ENCODE measurements at places on chromosomes 7 and 10. TPM values are rescaled to one million over a fixed set of nuclear protein-coding genes. Genes with fewer than 3 reads are reported as not detected.

The SIRT1 gene
- 26.2 TPM for total RNA-seq

The UPK3BL2 gene
- total RNA-seq: 5.0 TPM

The DNAH11 gene
- 0.21 TPM for total RNA-seq

The GPC2 gene
- 0.96 TPM for total RNA-seq

The TES gene
- 60.9 TPM for total RNA-seq

The ZNF853 gene
- total RNA-seq: 1.9 TPM

The BET1 gene
- 30.3 TPM for total RNA-seq

The PPP3CB gene
- 9.9 TPM for total RNA-seq

The FAM25A gene
- total RNA-seq: not detected

The PRPF18 gene
- total RNA-seq: 20.6 TPM

The GJD4 gene
- total RNA-seq: not detected

The SPACDR gene
- 0.67 TPM for total RNA-seq

The SEMA3D gene
- not detected for total RNA-seq

The HOXA4 gene
- total RNA-seq: 1.5 TPM

The TMEM26 gene
- not detected for total RNA-seq

The LRMDA gene
- 5.6 TPM for total RNA-seq

The TSPAN33 gene
- 6.9 TPM for total RNA-seq

The SFXN2 gene
- 2.1 TPM for total RNA-seq

The CADPS2 gene
- total RNA-seq: not detected

The ARMC3 gene
- 0.66 TPM for total RNA-seq

The PLAC9 gene
- not detected for total RNA-seq

The IRF5 gene
- 13.6 TPM for total RNA-seq

The MYL10 gene
- total RNA-seq: not detected

The SYT15B gene
- 5.2 TPM for total RNA-seq

The SSC4D gene
- 1.5 TPM for total RNA-seq

The WDFY4 gene
- not detected for total RNA-seq

The SMKR1 gene
- total RNA-seq: 10.0 TPM

The CACNA2D1 gene
- 10.9 TPM for total RNA-seq

The DPP6 gene
- total RNA-seq: not detected

The KLF14 gene
- not detected for total RNA-seq

The RTKN2 gene
- 1.2 TPM for total RNA-seq

The FGFBP3 gene
- total RNA-seq: 2.4 TPM

The FXYD4 gene
- total RNA-seq: not detected

The CUBN gene
- 0.01 TPM for total RNA-seq

The ADAM12 gene
- total RNA-seq: 4.1 TPM

The CFAP46 gene
- total RNA-seq: 1.5 TPM

The PRSS37 gene
- total RNA-seq: not detected

The ACTL6B gene
- total RNA-seq: not detected

The C7orf57 gene
- 0.20 TPM for total RNA-seq
